NB4 (cell line): ENCODE measurements at places on chromosomes 1 and 21.

- DNase-seq, result no peak
Measured at GRCh38 chr1:59223989-59224634, 72.8 kb upstream of the FGGY start.

DNA sequence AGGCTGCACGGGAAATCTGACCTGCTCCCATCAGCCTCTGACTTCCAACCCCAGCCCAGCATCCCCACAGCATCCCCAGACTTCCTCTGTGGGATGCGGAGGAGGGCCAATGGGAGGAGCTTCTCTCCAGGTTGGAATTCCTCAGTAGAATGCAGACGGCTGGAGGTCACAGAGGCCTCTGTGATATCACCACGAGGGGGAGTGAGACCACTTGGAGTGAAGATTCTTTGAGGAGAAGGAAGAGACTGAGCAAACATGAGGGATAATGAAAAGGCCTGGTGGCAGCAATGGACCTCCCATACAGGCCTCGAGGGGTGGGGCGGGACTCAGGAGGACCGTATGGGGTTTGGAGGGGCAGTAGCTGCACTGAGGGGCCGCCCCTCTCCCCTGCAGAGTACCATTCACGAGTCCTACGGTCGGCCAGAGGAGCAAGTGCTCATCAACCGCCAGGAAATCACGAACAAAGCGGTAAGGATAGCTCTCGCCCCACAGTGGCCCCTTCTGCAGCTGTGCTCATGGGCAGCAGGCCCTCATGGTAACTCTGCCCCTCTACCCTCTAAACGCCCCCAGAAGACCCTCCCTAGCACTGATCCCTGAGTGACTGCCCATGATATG, at the start of gene CATSPER4:
Gene CATSPER4 (plus strand): TSS at position 230 of the 615 bp plus-strand sequence. CDS start 26 bp downstream, at position 256.
- DNase-seq, result peak; percentile 48

- peak; percentile 0 for DNase-seq
Measured at GRCh38 chr21:16942703-16943102, 570.1 kb upstream of the CXADR start.

GRCh38 chr1:110547017-110547416, 28.0 kb upstream of the KCNA10 start:
- no peak for DNase-seq

DNA sequence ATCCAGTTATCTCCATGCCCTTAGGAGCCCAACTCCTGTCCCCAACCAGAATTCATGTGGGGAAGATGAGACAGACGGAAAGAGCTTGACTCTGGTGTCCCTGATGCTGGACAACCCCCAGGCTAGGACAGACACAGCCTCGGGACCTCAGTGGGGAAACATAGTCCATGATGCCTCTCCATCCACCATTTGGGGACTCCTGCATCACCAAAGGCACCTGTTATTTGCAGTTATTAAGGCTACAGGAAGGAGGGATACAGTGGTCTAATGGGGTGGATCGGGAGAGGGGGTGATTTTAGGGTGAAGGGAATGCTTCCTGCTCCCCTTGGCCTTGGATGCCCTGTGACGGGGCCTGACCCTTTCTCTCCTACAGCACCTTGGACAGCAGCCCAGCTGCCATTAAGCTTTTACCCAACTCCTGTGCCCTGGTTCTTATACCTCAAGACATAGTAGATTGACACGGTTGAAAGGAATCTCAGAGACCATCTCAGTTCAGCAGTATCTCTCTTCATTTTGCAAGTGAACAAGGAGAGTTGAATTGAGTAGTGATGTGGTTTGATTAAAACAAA, 111.6 kb downstream of the MATN1 start:
- DNase-seq, result no peak

DNA sequence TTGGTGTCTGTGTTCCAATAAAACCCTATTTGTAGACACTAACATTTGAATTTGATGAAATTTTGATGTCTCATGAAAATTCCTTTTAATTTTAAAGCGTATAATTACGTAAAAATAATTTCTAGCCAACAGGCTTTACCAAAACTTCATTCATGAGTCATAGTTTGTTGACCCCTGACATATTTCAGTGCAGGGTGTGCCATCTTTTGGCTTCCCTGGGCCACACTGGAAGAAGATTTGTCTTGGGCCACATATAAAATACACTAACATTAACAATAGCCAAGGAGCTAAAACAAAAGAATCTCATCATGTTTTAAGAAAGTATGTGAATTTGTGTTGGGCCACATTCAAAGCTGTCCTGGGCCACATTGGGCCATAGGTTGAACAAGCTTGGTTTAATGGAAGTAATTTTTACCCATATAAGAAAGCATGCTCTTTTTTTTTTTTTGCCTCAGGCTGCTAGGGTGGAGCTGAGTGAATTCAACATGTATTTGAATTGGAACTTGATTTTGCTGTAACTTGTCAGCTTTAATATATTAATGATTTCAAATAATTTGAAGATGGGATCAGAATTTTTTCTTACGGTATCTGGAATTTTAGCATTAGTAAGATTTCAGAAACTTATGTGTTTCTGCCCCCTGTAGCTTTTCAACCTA, 267.7 kb upstream of the RGS18 start:
- DNase-seq, result no peak

- DNase-seq, result no peak
Measured at GRCh38 chr1:101073836-101074235, 48.3 kb upstream of the DPH5 start.

- DNase-seq, result no peak
Measured at GRCh38 chr1:14103878-14104430, 404.0 kb downstream of the PRDM2 start.

DNA sequence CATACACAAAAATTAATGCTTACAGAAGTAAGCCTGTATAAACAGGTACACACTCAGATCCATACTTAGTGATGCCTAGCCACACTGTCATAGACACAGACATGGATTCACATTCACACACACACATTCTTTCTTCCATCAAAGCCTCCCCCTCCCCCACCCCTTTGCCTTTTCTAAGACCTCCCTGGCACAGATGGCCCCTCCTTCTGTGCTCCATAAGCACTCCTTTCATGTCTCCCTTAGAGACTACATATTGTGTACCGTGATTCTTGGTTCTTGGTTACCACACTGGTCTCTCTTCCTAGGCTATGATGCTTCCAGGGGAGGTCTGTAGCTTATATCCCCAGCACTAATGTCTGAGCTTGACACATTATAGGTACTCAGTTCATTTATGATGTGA, 2.0 kb upstream of the NHLH2 start:
- DNase-seq, result no peak

DNA sequence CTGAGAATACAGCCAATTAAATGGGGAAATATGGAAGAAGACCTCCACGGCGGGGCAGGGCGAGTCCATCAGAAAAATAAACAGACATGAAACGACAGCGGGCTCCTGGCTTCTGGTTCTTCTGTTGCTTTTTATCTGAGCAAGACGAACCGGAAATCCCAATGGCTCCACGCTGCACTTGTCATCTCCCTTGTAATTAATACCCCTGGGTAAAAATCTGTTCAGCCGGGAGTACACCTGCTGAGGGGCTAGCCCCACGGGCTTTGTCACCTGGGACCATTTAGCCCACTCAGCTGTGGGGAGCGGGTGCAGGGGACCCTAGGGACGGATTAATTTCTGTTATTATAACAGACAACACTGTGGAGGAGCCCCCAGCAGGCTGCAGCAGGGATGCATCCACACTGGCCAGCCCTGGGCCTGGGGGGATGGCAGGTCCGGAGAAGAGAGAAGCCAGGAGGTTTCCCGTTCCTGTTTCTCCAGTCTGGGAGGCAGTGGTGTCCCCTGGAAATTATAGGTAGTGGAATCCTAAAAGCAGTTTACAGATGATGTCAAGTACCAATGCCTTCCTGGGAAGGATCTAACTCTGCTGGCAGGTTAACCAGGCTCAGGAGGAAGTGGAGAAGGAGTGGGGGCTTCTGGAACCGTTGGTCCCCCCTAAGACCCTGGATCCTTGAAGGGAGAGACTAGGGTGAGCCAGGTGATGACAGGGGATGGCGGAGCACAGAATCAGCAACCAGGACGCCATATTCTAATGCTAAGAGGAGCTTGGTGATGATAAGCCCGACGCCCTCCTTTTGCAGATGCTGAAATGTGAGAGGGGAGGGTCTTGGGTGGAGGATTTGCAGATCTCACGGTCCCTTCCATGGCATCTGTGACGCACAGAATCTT, 566.1 kb downstream of the PTPRU start:
- DNase-seq, result no peak

GRCh38 chr1:36591278-36591677, 108.6 kb upstream of the CSF3R start:
- no peak for DNase-seq

- no peak for DNase-seq
Measured at GRCh38 chr1:52603630-52604029, 1.5 kb downstream of the GPX7 start.

GRCh38 chr1:186297439-186298045, 77.5 kb downstream of the TPR start:
- no peak for DNase-seq

DNA sequence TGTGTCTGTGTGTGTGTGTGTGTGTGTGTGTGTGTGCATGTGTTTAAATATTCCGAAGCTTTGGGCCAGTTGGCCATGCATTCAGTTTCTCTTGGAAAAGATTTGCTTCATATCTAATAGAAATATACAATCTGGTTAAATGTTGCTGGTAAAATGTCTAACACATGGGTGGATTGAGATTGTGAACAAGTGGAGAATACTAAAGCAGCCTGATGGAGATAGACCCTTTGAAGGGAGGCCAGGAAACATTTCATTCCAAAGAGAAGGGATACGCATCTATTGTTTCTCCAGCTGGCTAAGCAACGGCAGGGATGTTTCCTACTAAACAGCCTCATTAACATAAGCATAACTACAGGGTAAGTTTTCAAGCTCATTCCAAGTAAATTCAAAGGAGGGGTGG, 257.5 kb upstream of the PTBP2 start:
- no peak for DNase-seq

DNA sequence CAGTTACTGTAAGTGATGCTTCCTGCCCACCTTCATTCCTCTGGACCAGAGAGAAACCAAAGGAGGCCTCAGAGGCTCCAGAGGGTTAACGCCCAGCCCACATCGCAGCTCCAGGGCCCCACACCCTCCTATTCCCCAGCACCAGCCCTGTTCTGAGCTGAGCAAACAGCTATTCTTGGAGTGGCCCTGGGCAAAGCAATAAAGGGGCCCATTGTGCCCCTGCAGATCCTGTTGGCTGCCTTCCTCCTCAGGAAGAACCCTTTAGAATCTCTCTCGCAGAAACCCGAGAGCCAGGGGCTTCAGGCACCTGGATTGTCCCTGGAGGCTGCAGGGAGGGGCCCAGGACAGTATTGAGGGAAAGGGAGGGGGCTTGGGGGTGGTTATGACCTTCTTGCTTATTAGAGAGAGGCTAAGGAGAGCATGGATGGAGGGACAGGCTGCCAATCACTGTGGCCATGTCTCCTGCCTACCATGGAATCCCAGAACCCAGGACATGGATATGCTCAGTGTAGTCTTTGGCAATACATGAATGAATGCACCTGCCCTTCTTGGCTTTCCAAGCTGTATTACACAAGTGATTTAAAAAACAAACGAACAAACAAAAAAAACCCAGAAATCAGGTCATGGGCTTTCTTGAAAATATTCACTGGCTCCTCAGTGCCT, 9.2 kb downstream of the PADI2 start:
- no peak for DNase-seq

DNA sequence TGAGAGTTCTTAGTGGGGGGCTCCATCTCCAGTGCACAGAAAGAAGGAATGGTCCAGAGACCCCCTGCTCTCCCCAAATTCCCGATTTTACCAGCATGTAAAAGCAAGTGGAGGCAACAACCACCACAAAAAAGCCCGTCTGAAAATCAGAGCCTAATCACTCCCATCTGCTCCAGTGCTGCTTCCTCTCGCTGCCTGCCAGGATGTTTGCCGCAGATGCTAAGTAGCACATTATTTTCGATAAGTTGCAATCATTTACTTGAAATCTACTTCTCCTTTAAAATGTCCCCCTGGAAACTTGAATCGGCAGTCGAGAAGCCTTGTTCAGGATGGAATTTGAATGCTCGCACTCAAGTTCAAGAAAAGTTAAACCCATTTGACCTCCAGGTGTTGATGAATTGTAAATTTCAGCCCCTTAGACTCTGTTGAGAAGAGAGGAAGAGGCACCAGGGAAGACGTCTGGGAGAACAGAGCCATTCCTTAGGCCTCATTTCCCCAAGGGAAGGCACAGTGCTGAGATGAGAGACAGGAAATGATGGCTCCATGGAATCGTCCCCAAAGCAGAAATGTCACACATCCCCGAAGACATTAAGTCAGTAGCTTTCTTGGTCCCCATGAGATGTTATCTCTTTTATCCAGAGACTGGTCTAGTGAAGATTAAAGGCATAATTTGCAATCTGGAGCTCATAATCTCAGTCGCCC, 221.3 kb downstream of the PBX1 start:
- DNase-seq, result no peak

DNA sequence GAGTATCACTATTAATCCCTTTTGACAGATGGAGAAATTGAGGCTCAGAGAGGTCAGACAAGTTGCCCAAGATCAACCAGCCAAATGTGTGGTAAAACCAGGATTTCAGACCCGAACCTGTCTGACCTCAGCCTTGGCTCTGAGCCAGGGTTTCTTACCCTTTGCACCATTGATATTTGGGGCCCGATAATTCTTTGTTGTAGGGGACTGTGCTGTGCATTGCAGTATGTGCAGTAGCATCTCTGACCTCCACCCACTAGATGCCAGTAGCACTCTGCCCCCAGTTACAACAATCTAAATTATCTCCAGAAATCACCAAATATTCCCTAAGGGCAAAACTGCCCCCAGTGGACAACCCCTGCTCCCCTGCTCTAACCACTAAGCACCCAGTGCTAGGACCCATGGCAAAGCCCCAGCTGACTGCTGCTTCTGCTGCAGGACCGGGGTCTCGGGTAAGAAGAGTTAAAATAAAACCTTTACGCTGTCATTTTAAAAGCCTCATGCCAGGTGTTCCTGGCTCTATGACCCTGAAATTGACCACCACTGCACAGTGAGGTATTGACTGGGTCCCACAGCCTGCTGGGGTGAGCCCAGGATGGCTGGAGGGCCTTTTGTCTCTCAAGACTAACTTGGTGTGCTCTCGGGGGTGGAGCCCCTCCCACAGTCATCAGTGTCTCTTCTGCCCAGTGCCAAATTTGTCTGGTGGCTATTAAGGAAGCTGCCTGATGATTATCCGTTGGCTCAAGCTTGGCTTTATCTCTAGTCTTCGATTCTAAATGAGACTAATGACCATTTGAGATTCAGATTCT, 5.6 kb upstream of the MAN1C1 start:
- peak; percentile 44 for DNase-seq

- no peak for DNase-seq
Measured at GRCh38 chr1:208866386-208866955, 622.3 kb upstream of the PLXNA2 start.

DNA sequence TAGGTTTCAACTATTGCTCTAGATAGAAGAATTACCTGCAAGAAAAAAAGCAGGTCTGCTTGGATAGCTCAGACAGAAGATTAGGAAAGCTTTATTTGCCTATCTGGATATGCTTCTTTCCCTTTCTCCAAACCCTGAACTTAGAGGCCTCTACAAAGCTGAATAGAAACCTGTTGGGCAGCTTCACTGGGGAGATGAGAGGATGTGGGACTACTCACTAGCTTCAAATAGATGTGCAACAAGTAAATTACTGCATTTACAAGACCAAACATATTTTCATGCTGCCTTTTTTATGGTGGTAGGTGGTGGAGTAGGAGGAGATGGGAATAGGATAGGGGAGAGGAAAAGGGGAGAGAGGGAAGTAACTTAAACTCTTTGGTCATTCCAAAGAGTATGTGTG, 6.4 kb downstream of the CLCA2 start:
- peak; percentile 25 for DNase-seq
